Breast epithelium (tissue), 4 donors: ENCODE measurements at places on chromosomes 1 and 21. TPM values are rescaled to one million over a fixed set of nuclear protein-coding genes. Genes with fewer than 3 reads are reported as not detected.

DNA sequence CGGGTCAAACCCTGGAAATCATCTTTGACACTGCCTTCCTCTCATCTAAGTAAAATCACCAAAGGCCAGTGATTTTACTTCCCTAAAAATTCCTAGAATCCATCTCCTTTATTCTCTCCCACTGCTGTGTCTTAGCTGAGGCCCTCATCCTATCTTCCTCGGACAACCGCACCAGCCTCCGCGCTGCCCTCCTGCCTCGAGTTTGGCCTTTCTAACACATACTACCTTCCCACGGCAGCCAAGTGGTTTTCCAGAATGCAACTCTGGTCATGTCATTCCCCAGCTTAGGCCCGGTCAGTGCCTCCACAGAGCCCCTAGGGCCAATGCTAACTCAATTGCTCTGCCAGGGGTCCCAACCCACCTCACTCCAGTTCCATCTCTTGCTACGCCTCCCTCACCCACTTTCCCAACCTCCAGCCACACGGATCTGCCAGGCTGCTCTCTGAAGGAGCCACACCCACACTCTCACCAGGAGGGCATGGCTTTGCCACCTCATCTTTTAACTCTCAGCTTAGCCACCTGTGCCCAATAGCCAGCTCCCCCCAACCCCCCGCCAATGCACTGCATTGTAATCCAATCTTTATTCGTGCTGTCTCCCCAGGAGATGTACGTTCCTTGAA lies 6.8 kb downstream of the TMEM9 start:
- no peaks in the 10 kb centered on the region for H3K27me3 ChIP-seq
- no peak for DNase-seq
- no peaks in the 10 kb centered on the region for H3K4me1 ChIP-seq
- H3K27ac ChIP-seq = no peak overlapping the region

- peak overlapping the region; percentile 79 for H3K4me3 ChIP-seq
- no peak for DNase-seq
- no peaks in the 10 kb centered on the region for H3K36me3 ChIP-seq
- no peaks in the 10 kb centered on the region for H3K4me1 ChIP-seq
Measured at GRCh38 chr1:157993918-157994605, 617 bp downstream of the KIRREL1 start.

DNA sequence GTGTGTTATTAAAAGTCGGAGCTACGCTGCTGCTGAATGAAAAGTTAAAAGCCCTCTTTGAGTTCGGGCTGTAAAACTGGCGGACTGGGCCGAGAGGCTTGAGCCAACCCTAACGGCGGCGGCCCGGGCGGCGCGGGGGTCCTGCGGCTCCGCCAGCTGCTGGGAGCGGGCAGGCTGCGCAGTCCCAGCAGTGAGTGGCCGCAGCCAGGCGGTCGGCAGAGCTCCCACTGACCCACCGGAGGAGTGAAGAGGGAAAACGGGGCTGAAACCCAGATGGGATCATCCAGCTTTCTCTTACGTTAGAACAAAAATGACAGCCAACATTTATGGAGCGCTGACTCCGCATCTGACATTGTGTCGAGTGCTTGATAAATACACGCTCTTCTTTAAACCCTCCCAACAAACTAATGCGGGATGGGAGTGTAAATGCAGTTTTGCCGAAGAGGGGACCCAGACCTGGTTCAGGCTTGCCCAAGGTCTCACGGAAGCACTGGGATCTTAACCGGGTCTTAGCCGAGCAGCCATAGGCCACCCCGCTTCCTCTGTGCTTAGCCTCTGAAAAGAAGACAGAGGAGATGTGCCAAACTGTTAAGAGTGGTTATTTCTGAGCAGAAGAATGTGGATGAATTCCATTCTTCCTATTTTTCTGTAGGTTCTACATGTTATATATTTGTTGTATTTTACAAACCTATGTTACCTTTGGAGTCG lies 3.5 kb downstream of the GRHL3 start:
- H3K36me3 ChIP-seq = no peaks in the 10 kb centered on the region
- H3K4me1 ChIP-seq = peaks cover 10% of the 10 kb centered on the region
- H3K27me3 ChIP-seq = no peaks in the 10 kb centered on the region
- peak overlapping the region; percentile 90 for H3K27ac ChIP-seq
- no peak for DNase-seq

GRCh38 chr1:165162671-165163241 lies 193.8 kb downstream of the LMX1A start:
- H3K4me1 ChIP-seq = no peaks in the 10 kb centered on the region
- peak; percentile 65 for DNase-seq

Gene LENEP
- not detected for total RNA-seq

Gene LRRC39
- 2.5 TPM for total RNA-seq

Gene REG4
- not detected for total RNA-seq
